ENCODE measurements at places on chromosomes 4 and X. TPM values are rescaled to one million over a fixed set of nuclear protein-coding genes. Genes with fewer than 3 reads are reported as not detected.

- no peak for DNase-seq
These were observed 1.8 kb upstream of the BCORL1 start for GRCh38 chrX:129980540-129981199.

Gene ASIC5
- total RNA-seq = not detected

DNA sequence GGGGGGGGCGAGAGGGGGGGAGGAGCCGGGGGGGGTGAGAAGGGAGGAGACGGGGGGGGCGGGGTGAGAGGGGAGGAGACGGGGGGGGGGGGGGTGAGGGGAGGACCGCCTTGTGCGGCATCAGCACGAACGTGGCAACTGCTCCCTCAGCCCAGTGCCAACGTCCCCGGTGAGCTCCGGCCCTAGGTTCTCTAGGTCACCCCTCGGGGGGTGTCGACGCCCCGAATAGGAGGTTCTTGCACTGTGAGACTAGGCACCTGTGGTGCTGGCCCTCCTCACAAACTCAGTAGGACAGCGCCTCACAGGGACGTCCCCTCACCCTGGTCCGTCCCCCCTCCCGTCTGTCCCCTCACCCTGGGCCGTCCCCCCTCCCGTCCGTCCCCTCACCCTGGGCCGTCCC, 21.5 kb upstream of the GTPBP6 start:
- DNase-seq = no peak

DNA sequence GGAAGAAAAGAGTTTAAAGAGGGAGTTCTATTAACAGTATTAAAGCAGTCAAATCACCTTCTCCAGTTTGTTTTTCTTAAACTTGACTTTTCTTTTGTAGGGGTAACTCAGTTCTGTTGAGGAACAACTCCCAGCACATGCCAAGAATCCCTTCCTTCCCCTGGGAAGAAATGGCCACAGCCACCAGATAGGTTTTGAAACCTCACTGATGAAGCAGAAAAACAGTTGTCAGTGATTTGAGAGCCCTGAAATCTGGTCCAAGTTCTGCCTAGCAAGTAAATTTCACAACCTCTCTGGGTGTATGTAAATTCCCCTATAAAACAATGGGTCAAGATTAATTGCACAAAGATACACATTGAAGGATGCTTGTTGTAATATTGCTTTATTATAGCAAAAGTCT, 167.1 kb downstream of the DHX15 start:
- no peak for DNase-seq

GRCh38 chr4:76376534-76376933, 44.4 kb downstream of the CCDC158 start:
- no peak for DNase-seq

DNA sequence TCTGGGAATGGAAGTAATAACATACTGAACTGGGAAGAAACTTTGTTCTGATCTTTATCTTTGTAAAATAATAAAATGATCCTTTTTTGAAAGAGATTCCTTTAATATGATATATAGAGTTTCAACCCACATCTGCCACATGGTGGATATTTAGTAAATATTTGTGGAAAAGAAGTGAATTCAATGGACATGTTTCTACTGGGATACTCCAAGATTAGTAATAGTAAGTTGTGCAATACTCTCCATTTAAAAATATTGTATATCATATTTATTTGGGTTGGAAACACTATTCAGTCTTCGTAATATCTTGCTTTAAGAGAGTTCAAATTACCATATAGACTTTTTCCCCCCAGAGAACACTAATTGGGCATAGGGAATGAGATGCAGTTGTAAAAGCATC, 17.8 kb upstream of the ARSJ start:
- DNase-seq = no peak
